H9 (cell line): ENCODE measurements at places on chromosomes 12 and 14. TPM values are rescaled to one million over a fixed set of nuclear protein-coding genes. Genes with fewer than 3 reads are reported as not detected.

- no peak for DNase-seq
Observed at GRCh38 chr12:111135293-111135832, 215.0 kb upstream of the MYL2 start.

DNA sequence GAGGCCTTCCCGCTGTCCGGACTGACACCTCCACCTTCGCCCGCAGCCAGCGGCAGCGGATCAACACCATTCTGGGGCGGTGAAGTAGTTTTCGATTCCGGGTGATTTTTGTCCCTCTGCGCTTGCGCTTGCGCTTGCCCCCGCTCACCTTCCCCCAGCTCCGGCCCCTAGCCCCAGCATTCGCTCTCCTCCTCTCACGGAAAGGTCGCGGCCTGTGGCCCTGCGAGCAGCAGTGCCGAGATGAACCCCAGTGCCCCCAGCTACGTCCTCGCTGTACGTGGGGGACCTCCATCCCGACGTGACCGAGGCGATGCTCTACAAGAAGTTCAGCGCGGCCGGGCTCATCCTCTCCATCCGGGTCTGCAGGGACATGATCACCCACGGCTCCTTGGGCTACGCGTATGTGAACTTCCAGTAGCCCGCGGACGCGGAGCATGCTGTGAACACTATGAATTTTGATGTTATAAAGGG is 22.7 kb upstream of the SRGAP1 start:
- no peak for DNase-seq

DNA sequence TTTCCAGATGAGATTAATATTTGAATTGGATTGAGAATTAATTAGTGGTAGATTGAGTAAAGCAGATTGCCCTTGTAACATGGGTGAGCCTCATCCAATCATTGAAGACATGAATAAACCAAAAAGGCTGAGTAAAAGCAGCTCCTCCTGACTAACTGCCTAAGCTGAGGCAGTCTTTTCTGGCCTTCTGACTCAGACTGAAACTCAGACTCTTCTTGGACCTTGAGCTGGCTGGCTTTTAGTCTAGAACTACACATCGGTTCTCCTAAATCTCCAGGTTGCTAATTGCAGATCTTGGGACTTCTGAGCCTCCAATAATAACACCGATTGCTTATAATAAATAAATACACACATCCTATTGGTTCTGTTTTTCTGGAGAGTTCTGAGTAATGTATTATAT is 24.0 kb downstream of the FKBP11 start:
- no peak for DNase-seq

ZFYVE21 gene
- total RNA-seq, result 49.7 and 50.5 TPM in 2 replicates

- no peak for DNase-seq
Observed at GRCh38 chr12:130396667-130397066, 59.0 kb downstream of the PIWIL1 start.
